SK-N-SH (cell line): ENCODE measurements at places on chromosomes 2 and 18. TPM values are rescaled to one million over a fixed set of nuclear protein-coding genes. Genes with fewer than 3 reads are reported as not detected.

DNA sequence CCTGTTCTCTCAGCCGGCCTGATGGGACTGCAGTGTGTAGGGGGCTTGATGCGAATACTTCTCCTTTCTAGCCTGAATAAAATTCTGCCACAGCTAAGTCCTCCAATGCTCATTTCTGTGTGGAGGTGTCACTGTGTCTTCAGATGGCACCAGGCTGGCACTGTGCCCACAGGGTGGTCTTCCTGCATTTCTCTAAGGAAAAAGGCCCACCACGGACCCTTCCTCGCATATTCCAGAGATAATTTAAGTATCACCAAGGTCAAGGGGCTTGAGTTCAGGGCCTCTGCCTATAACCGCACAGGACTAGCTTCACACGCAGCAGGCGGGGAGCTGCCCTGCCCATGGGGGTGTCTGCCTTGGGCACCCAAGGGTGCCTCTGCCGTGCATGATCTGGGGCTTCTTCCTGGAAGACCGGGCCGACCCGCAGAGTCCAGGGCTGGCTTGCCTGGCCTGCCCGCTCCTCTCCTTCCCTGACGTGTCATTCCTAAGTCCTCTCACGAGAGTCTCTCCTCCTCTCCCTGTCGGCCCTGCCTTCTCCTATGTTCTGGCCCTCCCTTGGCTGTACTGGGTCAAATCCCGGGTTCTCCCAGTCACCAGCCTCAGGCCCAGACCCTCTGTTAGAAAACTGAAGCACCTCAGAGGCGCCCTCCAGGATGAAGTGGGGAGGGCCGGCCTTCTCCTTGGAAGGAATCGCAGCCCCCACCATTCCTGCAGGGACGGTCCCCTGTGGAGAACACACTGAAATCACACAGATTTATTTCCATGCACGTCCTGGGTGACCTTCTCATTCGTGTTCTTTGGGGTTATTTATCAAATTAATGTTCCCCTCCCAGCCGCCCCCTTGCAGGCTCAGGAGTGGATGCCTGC lies 48.9 kb upstream of the PXDN start:
- DNase-seq = no peak

- no peak for DNase-seq
Observed at GRCh38 chr2:121283670-121284462, 1.1 kb downstream of the TFCP2L1 start.

GRCh38 chr2:60042023-60042422 lies 511.4 kb downstream of the BCL11A start:
- no peak for DNase-seq

GRCh38 chr2:234392041-234392615 lies 104.8 kb downstream of the ARL4C start:
- DNase-seq = no peak

GRCh38 chr2:64750001-64750816 lies 96.5 kb upstream of the SERTAD2 start:
- peak; percentile 50 for DNase-seq

The CRYBA2 gene
- not detected in 2 replicates for polyA plus RNA-seq

The GALNT5 gene
- polyA plus RNA-seq = 10.4 and 15.3 TPM in 2 replicates

DNA sequence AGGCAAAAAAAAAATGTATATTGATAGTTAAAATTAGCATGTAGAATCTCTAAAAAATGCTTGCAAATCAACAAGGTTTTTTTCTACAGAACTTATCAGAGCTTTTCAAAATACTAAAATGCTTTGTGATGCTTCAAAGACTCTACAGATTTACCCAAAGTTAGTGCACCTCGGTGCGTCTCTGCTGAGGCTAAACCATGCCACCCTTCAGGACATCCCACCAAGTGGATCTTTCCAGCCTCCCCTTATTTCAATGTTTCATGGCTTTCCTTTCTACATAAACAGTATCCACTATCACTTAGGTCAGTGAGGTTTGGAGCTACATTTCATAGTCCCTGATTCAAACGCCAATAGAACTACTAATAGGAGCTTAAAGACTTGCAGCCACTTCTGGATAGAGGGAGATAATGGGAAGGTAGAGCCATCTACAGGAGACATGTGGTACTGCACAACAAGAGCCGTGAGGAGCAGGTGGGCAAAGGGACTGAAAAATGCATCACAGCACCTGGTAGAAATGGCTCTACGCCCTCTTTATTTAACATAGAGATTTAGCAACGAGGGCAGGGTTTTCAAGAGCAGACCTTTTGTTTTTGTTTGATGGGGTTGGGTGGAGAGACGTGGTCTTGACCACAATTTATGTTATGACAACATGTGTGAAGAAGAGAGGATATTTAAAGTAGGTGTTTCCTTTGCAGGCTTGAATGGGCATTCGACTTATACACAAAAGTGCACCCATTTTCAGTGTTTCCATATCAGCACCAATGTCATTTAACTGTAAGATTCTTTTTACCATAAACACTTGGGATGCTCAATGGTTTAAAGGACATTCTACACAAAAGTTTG lies 56.1 kb upstream of the SLC35G4 start:
- DNase-seq = peak; percentile 58

DNA sequence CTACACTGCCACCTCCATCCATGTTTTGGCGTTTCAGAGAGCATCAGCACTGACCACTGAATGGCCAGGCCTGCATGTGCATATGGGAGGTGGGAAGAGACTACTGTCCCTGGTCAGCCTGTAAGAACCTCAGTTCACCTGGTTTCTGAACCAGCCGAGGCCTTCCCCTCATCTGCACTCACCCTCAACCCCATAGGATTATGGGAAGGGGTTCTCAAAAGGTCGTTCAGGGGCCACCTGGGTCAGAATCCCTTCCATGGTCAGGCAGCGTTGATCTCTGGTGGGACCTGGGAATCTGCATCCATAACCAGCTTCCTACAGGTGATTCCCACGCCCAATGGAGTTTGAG lies 36.7 kb downstream of the TET3 start:
- DNase-seq = no peak

- no peak for DNase-seq
Observed at GRCh38 chr2:28717339-28717758, 34.3 kb upstream of the PPP1CB start.

The CFAP221 gene
- 0.12 and 0.15 TPM in 2 replicates for polyA plus RNA-seq

DNA sequence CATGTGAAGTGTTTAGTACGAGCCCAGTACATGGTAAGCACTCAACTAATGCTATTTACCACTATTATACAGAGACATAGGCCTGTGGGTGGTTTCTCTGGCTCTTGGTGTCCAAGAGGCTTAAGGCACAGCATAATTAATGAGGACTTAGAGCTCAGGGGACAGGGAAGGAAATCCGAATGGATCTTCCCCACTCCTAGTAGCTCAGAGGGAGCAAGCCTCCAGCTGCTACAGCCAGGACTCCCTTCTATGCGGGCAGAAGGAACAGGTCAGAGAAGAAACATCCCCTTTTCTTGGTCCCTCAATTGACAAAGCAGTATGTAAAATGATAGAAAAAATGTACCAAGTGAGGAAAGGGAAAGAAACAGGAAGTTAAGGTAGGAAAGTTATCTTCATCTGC lies 261.3 kb upstream of the STON1 start:
- no peak for DNase-seq

DNA sequence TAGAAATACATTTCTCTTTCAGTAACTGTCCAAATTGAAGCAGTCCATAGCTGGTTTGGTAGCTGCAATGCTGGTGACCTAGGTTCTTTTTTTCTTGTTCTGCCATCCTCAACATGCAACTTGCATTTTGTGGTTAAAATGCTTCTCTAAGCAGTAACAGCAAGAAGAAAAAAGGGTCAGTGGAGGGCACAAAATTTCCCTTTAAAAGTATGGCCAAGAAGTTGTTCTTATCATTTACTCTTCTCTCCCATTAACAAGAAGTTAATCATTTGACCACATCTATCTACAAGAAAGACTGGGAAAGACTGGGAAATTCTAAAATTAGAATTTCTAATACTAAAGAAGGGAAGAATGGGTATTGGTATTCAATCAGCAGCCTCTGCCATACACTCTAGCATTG lies 569.9 kb downstream of the CPS1 start:
- DNase-seq = no peak

GRCh38 chr18:11147962-11148679 lies 1.2 kb downstream of the PIEZO2 start:
- no peak for DNase-seq

DNA sequence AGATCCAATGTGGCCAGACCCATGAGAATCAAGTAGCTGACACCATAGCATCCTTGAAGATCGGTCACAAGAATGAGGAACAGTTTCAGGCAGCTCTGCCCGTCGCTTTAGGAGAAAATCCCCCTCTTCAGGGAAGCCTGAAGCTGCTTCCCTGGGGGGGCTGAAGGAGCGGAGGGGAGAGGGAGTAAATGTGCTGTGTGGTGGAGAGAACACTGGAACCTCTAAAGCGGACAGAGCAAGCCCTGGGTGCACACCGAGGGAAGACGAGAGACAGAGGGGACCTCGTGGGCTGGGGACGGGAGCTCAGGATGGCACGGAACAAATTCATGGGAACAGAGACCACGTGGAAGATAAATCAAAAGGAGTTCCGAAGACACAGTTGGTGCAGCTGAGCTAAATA lies 154.3 kb downstream of the NDUFA10 start:
- no peak for DNase-seq

GRCh38 chr2:189783451-189783926 lies 650 bp downstream of the ORMDL1 start:
- peak; percentile 40 for DNase-seq

- no peak for DNase-seq
Observed at GRCh38 chr18:25281556-25281955, 70.4 kb downstream of the ZNF521 start.

- no peak for DNase-seq
Observed at GRCh38 chr2:43029186-43029585, 197.2 kb downstream of the ZFP36L2 start.

- peak; percentile 60 for DNase-seq
Observed at GRCh38 chr18:57621246-57621604, 411 bp downstream of the NARS1 start.

- no peak for DNase-seq
Observed at GRCh38 chr2:8229546-8229986, 452.3 kb upstream of the ID2 start.
